ENCODE measurements at places on chromosomes 16 and 17.

GRCh38 chr16:12210258-12210880, 233.8 kb downstream of the SNX29 start:
- no peak for DNase-seq

GRCh38 chr17:60139438-60140285, 10.1 kb upstream of the CA4 start:
- DNase-seq = no peak

DNA sequence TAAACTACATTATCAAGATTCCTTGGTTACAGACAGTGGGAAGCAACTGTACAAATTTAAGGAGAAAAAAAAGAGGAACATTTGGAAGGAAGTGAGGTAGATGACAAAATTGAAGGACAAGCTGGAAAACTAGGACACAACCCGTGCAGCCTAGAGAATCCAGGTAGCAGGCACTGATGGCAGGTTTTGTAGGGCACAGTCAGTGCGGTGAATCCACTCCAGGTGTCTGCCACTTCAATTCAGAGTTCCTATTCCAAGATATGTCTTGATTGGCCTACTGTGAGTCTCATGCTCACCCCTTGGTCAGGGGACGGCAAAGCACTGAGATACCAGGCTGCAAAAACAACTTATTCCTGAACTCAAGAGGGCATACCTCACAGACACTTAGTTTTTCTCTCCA, 37.8 kb downstream of the TNRC6C start:
- no peak for DNase-seq

DNA sequence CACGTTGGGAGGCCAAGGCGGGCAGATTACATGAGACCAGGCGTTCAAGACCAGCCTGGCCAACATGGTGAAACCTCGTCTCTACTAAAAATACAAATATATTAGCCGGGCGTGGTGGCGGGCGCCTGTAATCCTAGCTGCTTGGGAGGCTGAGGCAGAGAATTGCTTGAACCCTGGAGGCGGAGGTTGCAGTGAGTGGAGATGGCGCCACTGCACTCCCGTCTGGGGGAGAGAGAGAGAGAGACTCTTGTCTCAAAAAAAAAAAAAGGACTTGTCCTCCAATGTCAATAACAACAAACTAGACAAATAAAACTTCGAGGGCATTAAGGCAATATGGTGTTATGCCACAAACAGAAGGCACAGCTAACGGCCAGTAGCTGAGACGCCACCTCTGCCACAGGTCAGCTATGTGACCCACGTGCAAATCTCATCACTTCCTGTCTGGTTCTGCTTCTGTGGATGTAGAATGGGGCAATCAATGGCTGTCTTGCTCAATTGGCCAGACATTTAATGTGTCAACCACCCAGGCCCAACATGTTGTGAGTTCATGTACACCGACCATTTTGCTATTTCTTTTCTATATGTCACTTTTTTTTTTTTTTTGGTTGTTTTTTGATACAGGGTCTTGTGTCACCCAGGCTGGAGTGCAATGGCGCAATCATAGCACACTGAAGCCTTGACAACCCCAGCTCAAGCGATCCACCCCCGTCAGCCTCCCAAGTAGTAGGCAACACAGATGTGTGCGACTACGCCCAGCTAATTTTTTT, 834 bp upstream of the TXNDC11 start:
- DNase-seq = no peak

DNA sequence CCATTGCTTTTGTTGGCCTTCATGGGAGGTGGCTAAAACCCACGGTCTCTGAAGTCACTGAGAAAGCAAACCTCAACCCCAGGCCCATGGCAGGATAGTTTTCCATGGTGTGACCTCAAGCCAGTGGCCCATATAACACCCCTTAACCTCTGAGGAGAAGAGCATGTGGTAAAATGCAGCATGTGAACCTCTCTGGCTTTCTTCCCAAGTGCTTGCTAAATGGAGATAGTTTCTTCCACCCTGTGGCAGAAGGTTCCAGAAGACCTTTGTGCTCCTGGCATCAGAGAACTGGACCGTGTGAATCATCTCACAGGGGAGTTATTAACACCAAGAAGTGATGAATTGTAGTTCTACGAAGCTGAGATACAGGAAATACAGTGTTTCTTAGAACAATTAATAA, 47.3 kb downstream of the MYOCD start:
- DNase-seq = no peak

DNA sequence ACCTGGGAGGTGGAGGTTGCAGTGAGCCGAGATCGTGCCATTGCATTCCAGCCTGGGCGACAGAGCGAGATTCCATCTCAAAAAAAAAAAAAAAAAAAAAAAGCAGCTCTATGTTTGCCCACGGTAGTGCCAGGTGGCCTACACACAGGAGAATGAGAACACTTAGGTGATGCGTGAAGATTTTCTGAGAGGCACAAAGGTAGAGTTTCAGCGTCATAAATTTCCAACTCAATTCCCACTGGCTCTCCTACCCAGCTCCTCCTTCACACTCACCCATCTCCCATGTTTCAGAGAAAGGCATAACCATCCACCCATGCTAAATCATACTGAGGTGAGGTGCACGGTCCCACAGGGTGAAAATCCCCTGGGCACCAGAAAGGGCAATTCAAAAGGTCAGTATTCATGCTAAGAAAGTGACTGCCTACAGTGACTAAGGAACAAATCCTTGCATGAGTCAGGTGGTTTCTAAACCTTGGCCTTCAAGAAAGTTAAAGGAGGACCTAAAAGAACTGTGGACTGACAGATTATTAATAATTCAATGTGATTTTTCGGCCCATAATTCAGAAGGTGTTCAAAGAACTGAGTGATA, 4.8 kb downstream of the DCAKD start:
- no peak for DNase-seq

DNA sequence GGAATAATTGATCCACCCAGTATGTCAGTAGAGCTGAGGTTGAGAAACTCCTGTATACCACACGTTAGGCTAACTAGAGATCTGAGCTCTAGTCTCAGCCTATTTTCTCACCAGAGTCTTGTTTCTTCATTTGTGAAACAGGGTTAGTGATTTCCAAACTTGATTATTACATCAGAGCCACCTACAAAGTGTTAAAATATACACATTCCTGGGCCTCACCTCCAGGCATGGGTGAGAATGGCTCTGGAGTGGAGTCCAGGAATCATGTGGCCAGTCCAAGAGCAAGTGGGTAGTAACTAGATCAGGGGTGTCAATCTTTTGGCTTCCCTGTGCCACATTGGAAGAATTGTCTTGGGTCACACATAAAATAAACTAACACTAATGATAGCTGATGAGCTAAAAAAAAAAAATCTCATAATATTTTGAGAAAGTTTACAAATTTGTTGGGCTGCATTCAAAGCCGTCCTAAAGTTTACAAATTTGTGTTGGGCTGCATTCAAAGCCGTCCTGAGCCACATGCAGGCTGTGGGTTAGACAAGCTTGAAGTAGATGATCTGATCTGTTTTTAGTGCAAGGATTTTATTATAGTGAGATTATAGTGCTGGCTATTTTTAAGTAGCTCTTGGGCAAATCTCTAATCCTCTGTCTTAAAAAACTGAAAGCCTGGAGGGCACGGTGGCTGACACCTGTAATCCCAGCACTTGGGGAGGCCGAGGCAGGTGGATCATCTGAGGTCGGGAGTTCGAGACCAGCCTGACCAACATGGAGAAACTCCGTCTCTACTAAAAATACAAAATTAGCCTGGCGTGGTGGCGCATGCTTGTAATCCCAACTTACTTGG, 20.4 kb downstream of the PRCD start:
- no peak for DNase-seq

- no peak for DNase-seq
Measured at GRCh38 chr16:1877089-1877488, 5.1 kb upstream of the MEIOB start.

- no peak for DNase-seq
Measured at GRCh38 chr17:67867591-67867990, 42.3 kb downstream of the BPTF start.

- no peak for DNase-seq
Measured at GRCh38 chr16:76913046-76913445, 277.9 kb upstream of the MON1B start.

DNA sequence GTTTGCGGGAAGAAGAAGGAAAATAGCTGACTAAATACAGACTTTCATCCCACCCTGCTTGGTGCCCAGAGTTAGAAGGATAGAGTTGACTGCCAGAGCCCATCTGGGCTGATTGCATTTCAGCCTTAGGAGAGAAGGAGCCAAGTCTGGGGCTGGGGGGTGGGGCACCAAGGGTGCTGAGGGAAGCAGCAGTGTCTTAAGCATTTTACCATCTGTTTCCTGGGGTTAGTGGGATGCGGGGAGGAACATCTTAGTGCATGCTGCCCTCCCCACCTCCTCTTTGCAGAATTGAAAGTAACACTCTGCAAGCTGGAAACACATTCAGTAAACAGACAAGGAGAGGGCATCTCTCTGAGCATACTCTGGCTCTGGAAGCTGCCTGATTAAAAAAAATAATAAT, 1.5 kb upstream of the ARL5C start:
- DNase-seq = no peak

DNA sequence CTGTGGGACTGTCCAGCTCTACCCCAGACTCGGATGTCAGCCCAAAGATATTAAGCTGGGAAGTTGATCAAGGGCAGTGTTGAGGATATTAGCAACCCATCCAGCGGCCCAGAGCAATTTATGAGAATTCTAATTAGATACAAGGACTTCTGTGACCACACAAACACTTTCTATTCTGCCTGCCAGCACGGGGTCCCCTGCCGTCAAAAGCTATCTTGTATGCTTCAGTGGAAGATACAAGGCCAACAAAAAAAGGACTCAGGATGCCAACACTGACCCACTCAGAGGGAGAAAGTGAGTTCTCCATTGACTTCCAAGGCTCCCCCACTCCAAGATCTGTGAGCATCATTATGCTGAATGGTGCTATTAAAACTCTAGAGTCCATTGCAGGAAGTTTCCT, 390.7 kb downstream of the GRIN2A start:
- no peak for DNase-seq

- DNase-seq = no peak
Measured at GRCh38 chr17:6755731-6756184, at the start of gene XAF1. XAF1 (plus strand) TSS chr17:6756046; CDS start chr17:6756079, 33 bp downstream.

GRCh38 chr16:75478480-75479345, 14.2 kb upstream of the TMEM170A start:
- DNase-seq = no peak

Data from NCI-H1417 treated with DMSO at 0.1 percent for 48 hours (cell line).